ENCODE measurements at places on chromosomes 4 and X.

DNA sequence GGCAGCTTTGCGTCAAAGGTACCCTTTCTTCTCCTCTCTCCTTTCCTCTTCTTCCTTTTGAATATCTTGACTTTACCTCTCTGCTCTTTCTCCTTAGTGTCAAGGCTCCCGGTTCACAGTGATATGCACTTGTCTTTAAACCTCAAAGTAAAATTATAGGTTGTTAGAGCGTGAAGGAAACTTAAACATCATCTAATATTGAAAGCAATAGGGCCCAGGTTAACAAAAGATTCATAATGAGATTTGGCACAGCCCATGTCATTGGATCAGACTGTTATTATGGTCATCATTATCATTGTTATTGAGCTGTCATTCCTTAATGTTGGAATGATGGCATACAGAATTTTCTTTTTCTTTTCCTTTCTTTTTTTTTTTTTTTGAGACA lies 32.5 kb downstream of the FTHL17 start:
- no peak for DNase-seq

GRCh38 chr4:74039315-74039763 lies 850 bp upstream of the CXCL3 start:
- DNase-seq, result no peak

DNA sequence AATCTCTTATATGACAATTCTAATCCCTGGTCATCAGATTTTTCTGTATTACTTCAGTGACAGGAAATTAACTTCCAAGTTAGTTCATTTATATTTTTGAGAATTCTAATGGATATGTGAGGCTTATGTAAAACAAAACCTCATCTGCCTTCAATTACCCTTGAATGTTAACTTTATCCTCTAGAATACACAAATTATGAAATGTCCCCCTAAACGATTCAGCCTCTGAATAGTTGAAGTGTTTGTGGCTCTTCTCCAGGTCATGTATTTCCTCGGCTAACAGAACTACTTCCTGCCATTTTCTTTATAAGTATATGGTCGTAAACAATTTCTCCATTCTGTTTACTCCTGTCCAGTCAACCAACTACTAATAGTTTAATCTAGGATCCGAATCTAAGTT lies 401.3 kb downstream of the PCDH10 start:
- no peak for DNase-seq

DNA sequence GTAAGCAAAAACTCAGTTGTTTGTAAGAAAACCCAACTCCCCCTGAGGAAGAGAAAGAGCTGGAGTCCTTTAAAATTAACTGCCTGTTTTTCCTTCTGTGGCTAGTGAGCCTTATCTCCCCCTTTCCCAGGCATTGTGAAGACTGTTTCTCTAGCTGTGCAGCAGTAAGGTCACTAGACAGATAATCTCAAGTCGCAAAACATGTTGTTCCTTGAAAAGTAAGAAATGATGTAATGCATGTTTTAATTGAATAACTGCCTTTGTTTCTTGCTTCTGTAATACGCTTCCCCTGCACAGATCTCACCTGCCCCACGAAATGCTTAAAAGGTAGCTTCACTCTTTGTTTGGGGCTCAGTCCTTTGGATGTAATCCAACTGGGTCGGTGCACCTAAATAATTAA lies 5.8 kb upstream of the GAGE12J start:
- DNase-seq, result no peak

DNA sequence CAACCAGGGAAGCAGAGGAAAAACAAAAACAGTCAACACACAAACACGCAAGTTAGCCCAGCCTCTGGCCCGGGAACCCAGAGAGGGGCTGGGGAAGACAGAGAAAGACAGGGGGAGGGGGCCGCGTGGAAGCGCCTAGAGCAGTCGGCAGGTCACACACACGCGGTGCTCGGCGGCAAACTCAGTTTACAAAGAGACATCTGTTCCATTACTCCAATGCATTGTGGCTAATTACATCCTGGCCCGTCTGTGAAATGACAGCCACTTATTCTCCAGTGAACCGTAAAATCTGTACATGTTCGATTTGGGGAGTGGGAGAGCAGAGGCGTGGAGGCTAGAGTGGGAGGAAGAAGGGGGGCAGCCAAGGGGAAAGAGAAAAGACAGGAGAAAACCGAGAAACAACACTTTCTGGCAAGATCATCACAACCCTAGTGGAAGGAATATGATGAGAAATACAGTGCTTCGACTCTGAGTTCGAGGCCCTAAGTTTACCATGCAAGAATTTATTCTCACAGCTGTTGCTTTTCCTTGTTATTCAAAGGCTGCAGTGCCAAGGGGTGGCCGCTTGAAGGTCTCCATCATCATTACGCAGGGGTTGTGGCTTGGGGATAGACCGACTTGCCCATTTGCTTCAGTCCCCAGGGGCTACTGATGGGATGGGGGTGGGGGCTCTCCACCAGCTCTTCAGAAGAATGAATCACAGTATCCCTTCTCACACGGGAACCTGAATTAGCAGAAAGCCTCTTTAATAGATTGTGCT lies 167.7 kb downstream of the MGST2 start:
- no peak for DNase-seq

- no peak for DNase-seq
Observed at GRCh38 chr4:80586716-80587115, 251.2 kb downstream of the CFAP299 start.

GRCh38 chr4:45453258-45453853 lies 670.5 kb downstream of the GABRG1 start:
- no peak for DNase-seq

- no peak for DNase-seq
Observed at GRCh38 chrX:49876750-49877149, 2.5 kb upstream of the USP27X start.

DNA sequence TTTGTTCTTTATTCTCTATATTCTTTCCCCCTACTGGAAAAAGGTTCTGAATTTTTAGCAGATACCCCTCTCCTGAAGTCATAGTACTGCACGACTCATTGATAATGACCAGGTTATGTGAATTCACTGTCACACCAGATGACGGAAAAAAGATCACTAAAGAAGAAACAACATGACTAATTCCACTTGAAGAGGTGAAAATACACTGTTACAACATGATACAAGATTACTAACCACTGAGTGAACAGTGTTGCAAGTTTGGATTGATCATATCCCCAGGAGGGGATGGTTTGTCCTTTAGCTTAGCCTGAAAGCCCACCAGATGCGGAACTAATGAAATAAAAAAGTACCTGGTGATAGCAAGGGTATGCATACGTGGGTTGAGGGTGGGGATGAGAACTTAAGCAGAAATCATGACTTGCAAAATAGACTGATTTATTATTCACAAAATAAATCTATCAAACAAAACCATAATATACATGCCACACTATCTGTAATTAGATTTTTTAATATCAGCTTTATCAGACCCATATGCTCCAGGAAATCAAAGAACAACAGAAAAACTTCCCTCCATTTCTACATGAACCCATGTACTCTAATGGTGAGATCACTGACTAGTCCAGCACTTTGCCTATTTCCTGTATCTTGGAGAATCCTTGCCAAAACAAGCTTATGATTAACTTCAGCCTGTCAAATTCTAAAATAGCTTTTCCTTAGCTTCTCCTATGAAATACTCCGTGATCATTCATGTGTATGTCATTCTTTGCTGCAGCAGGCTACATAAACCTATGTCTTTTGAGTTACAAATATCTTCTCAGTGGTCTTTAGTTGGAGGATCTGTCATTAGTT lies 257.4 kb upstream of the AGA start:
- no peak for DNase-seq

- DNase-seq, result no peak
Observed at GRCh38 chr4:152394791-152395190, 141.1 kb downstream of the FBXW7 start.

DNA sequence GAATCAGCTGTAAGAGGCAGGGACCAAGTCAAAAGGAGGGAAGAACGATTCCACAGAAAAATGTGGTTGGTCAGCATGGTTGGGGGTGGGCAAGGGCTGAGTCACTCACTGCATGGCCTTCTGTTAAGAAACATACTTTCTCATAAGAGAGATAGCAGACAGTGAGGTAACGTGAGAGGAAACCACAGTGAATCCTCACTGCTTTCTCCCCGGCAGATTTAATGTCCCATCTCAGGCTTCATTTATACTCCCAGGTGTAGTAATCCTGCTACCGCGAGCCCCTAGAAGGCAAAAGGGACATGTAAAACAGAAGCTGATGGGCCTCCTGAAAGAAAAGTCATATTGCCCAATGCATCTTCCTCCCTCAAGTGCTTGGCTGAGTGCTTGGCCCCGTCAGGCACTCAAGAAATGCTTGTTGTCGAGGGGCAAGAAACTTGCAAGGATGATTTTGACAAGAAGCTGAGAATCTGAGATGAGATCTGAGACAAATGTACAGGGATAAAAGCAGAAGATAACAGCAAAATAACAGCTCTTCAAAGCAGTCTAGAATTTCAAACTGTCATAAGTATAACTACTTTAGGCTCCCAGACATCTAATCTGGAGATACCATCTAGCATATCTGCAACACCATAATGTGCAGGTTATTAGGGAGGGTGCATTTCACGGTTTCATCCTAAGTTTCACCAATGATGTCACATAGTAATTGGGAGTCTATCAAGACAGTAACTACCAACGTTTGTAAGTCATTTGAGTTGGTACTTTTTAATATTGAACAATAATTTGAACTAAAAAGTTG lies 40.2 kb downstream of the SH3KBP1 start:
- no peak for DNase-seq

DNA sequence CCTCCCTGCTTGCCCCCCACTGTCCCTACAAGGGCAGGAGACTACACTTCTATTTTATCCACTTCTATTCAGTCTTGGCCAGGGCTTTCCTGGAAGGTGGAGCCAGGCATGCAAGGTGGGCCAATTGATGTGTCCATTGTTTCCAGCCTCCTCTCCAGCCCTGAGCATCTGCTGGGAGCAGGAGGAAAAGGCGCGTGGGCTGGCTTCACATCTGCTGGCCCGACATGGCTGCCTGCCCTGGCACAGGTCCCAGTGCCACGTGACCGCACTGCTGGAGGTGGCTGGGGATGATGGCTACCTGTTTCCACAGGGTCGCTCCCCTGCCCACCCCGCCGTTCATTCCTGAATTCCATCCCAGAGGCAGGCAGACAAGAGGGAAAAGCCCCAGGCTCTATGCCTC lies 247.7 kb downstream of the AFAP1 start:
- no peak for DNase-seq

DNA sequence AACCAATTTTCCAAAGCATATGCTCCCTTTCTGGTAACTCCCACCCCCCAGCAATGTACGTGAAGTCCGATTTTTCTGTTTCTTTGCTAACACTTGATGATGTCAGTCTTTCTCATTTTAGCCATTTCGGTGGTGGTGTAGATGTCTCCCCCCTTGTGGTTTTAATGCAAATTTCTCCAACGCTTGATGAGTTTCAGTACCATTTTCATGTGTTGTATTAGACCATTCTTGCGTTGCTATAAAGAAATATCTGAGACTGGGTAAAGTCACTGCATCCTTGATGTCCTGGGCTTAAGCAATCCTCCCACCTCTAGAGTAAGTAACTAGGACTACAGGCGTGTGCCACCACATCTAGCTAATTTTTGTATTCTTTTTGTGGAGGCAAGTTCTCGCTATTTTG lies 148.4 kb upstream of the VCX3A start:
- no peak for DNase-seq

DNA sequence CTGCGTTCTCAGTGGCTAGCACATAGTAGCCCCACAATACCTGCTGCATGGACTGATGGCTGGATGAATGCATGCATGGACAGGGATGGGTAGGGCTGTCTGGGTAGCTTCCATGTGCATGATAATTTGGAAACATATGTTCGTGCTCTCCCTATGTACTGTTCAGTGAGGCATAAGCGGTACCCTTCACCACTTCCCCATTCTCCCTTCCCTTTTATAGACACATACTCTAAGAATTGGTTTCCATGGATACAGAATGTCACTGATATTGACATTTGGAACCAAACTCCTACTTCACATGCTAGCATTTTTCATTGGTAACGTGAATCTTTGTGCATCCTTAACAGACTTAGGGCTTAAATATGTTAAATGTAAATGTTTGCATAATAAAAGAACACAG lies 20.4 kb downstream of the USP46 start:
- DNase-seq, result no peak

- DNase-seq, result no peak
Observed at GRCh38 chrX:65697211-65697641, 29.8 kb downstream of the MSN start.

- DNase-seq, result no peak
Observed at GRCh38 chr4:161172396-161173026, 991.3 kb downstream of the FSTL5 start.

GRCh38 chr4:138400543-138400942 lies 158.4 kb upstream of the SLC7A11 start:
- DNase-seq, result no peak

GRCh38 chrX:16785247-16786138 lies 773 bp upstream of the TXLNG start:
- no peak for DNase-seq

DNA sequence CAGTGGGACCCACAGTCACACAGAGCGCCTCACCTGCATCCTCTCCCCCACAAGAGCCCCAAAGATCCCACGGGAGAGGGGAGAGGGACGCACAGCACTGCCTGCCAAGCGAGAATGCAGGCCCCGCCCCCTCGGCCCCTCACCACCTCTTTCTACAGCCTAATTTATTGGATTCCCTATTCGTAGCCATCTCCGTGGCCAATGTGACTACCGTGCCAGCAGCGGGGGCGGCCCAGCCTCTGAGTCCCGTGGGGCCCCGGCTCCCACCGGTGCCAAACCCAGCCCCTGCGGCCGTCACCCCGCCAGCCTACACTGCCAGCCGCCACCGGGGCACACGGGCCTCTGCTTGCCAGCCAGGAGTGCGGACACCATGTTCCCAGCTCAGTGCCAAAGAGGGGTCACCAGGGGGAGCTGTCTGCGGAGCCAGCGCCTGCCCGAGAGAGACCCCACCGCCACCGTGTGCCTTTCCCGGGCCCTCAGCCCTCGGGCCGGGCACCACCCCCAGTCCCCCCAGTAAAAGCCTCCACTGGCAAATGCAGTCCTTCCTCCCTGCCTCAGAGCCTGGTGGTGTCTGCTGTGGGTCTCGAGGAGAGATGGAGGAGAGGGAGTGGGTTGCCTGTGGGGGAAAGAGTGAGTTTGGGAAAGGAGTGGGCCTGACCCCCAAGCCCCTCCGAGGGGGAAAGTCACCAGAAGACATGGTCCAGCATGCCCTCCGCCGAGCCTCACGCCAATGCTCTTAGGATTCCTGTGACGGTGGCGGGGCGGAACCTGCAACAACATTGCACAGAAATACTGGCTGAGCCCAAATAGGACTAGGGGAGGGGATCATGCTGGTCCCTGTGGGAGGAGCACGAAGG lies 19.6 kb upstream of the PLXNB3 start:
- no peak for DNase-seq

GRCh38 chr4:113594231-113594556 lies 167.3 kb downstream of the CAMK2D start:
- no peak for DNase-seq

Data from omental fat pad (tissue), 4 donors.